ENCODE measurements at places on chromosomes 1 and 21. TPM values are rescaled to one million over a fixed set of nuclear protein-coding genes. Genes with fewer than 3 reads are reported as not detected.

GRCh38 chr1:1907098-1907736 is 7.8 kb upstream of the CALML6 start:
- no peaks in the 10 kb centered on the region for H3K4me1 ChIP-seq
- H3K27ac ChIP-seq, result no peak overlapping the region
- DNase-seq, result no peak
- no peak overlapping the region for H3K4me3 ChIP-seq
- no peaks in the 10 kb centered on the region for H3K36me3 ChIP-seq

DNA sequence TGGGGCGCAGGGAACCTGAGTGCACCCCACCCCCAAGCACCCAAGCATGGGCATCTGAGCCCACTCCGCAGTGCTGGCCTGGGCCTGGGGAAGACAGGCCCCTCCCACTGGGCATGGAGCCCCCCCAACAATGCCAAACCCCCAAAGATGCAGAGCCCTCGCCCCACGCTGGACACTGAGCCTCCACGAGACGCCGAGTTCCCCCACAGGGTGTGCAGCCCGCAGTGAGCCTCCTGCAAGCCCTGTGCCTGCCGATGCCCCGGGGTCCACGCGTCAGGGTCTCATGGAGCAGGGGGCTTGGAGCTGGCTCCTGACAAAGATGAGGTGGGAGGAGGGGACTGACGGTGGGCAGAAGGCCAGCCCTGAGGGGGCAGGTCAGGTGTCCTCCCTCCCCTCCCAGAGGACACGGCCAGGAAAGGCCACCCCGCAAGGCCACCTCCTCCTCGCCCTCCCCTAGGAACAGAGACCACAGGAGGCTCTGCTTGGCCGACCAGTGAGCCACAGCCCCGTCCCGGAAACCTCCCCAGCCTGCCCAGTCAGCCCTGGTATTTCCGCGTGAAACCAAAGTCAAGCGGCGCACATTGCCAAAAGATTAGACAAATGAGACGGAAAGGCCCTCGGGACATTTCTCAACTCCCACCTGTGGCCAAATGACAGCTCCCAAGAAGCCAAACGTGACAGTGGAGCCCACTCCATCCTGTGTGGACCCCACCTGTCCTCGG is 33.4 kb downstream of the MEGF6 start:
- H3K4me3 ChIP-seq, result no peak overlapping the region
- H3K27me3 ChIP-seq, result no peaks in the 10 kb centered on the region

GRCh38 chr1:170893655-170894297 is 41.6 kb upstream of the MROH9 start:
- no peaks in the 10 kb centered on the region for H3K36me3 ChIP-seq
- H3K4me1 ChIP-seq, result no peaks in the 10 kb centered on the region

GRCh38 chr1:170800265-170800664 is 135.1 kb upstream of the MROH9 start:
- no peaks in the 10 kb centered on the region for H3K36me3 ChIP-seq
- peaks cover 1% of the 10 kb centered on the region for H3K4me1 ChIP-seq
- H3K27ac ChIP-seq, result no peak overlapping the region

- no peak for DNase-seq
- H3K36me3 ChIP-seq, result no peaks in the 10 kb centered on the region
- H3K4me1 ChIP-seq, result no peaks in the 10 kb centered on the region
- no peaks in the 10 kb centered on the region for H3K27me3 ChIP-seq
Measured at GRCh38 chr1:222053790-222054294, 312.0 kb upstream of the DUSP10 start.

GRCh38 chr1:18197299-18197698 is 89.7 kb downstream of the IGSF21 start:
- H3K4me3 ChIP-seq, result no peak overlapping the region
- H3K27ac ChIP-seq, result no peak overlapping the region
- no peak for DNase-seq
- H3K27me3 ChIP-seq, result no peaks in the 10 kb centered on the region

DNA sequence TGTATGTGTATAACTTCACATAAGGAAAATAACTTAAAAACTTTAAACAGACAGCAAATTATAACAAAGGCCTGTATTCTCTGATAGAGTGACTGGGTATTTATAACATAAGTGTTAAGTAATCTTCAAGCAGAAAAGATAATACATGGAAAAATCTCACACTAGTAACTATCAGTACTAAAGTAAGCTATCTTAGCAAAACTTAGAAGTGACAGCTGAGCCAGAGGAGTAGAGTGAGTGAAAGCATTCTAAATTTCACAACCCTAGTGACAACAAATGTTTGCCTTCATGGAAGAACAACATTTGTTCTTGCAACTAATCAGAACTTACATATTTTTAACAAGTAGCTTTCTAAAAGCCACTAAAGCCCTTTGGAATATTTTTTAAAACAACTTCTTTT is 74.5 kb upstream of the B3GALT2 start:
- H3K4me1 ChIP-seq, result peaks cover 4% of the 10 kb centered on the region
- no peak overlapping the region for H3K27ac ChIP-seq
- peak; percentile 77 for DNase-seq
- H3K36me3 ChIP-seq, result peaks cover 3% of the 10 kb centered on the region
- no peaks in the 10 kb centered on the region for H3K27me3 ChIP-seq

- DNase-seq, result peak; percentile 37
Measured at GRCh38 chr1:32539584-32540571, 651 bp downstream of the ZBTB8A start.

DNA sequence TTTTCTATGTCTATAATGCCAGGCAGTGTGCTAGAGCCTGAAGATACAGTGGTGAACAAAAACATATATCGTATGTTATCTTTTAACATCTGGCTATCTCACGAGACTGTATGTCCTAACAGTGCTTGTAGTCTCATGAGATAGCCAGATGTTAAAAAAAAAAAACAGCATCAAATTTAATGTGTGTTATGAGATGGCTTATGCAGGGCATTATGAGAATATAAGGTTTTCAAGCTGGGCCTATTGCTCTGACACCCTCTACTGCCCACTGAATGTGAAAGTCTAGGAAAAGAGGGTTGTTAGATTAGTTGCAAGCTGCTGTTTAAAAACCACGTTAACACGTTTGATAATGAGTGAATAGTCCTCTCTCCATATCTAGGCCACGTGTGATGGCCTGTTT is 109.8 kb downstream of the CACHD1 start:
- no peak overlapping the region for H3K4me3 ChIP-seq
- no peaks in the 10 kb centered on the region for H3K4me1 ChIP-seq
- H3K27ac ChIP-seq, result no peak overlapping the region
- no peaks in the 10 kb centered on the region for H3K27me3 ChIP-seq
- no peaks in the 10 kb centered on the region for H3K36me3 ChIP-seq
- no peak for DNase-seq

DNA sequence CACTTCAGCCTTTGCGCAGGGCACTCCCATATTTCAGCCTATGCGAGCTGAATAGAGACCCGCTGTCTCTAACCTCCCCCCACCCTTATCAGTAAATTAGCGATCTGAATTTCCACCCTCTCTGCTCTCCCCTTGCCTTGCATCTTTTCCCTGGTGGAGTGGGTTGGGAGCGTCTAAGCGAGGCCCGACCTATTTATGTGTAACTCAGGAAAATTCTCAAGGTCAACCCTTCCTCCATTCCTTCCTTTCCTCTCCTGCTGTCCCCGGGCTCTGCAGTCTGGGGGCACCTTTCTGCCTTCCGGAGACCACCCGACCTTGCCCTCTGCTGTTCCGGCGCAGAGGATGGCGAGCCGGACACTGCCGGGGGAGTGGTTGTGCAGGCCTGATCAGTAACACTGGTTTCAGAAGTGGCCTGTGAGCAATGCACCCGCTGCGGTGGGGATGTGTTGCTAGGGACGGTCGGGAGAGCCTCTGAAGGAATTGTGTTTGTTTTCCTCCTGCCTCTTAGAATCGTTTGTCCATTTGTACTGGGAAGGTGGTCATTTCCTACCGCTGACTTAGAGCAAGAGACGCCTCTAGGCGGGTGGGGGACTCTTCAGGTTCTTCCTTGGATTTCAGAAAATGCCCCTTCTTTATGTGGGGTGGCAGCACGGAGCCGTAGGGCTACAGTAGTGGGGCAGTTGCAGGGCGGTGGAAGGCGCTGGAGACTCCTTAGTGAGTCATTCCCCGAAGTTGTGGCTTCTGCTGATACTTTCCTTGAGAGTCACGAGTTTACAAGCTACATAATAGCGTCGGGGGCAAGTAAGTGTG is 513 bp downstream of the MGST3 start:
- no peaks in the 10 kb centered on the region for H3K36me3 ChIP-seq
- peaks cover 19% of the 10 kb centered on the region for H3K4me1 ChIP-seq
- peak overlapping the region; percentile 95 for H3K27ac ChIP-seq
- peak overlapping the region; percentile 87 for H3K4me3 ChIP-seq
- no peaks in the 10 kb centered on the region for H3K27me3 ChIP-seq
- DNase-seq, result peak; percentile 42

GRCh38 chr21:37899146-37899545 is 17.1 kb downstream of the KCNJ6 start:
- no peaks in the 10 kb centered on the region for H3K4me1 ChIP-seq
- DNase-seq, result peak; percentile 46
- no peak overlapping the region for H3K4me3 ChIP-seq
- H3K36me3 ChIP-seq, result no peaks in the 10 kb centered on the region
- no peak overlapping the region for H3K27ac ChIP-seq

GRCh38 chr1:160806784-160807183 is 10.8 kb downstream of the LY9 start:
- H3K27ac ChIP-seq, result no peak overlapping the region
- H3K27me3 ChIP-seq, result no peaks in the 10 kb centered on the region
- H3K36me3 ChIP-seq, result no peaks in the 10 kb centered on the region
- no peaks in the 10 kb centered on the region for H3K4me1 ChIP-seq
- no peak for DNase-seq
- H3K4me3 ChIP-seq, result no peak overlapping the region

DNA sequence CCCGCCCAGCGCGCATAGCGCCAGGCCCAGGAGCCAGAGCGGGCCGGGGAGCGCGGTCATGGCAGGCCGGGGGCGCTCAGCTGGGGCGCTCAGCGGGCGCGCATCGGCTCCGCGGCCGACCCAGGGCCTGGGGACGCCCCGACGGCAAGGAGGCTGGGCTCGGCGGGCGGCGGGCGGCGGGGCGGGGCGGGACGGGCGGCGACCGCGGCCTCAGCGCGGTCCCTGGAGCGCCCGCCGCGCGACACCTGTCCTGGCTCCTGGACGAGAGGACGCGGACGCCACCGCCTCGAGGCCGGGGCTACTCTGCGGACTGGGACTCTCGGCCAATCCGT is 273 bp downstream of the BMP8B start:
- no peaks in the 10 kb centered on the region for H3K4me1 ChIP-seq
- H3K27ac ChIP-seq, result no peak overlapping the region
- no peaks in the 10 kb centered on the region for H3K36me3 ChIP-seq

- H3K27me3 ChIP-seq, result no peaks in the 10 kb centered on the region
- no peak overlapping the region for H3K27ac ChIP-seq
- H3K36me3 ChIP-seq, result peaks cover 14% of the 10 kb centered on the region
- DNase-seq, result no peak
- no peaks in the 10 kb centered on the region for H3K4me1 ChIP-seq
Measured at GRCh38 chr1:150473659-150474058, 13.6 kb upstream of the TARS2 start.

Gene MIER1
- polyA plus RNA-seq, result 12.6 TPM

Gene KTI12
- 6.5 TPM for polyA plus RNA-seq

Gene APCS
- polyA plus RNA-seq, result not detected

Gene UTP25
- 1.8 TPM for polyA plus RNA-seq

Gene ANGPTL3
- polyA plus RNA-seq, result not detected

Gene PATJ
- polyA plus RNA-seq, result 13.3 TPM

Gene RNF220
- 75.8 TPM for polyA plus RNA-seq

Gene PKN2
- polyA plus RNA-seq, result 15.7 TPM

Gene HAO2
- polyA plus RNA-seq, result not detected
